Thoracic aorta (tissue), 2 donors: ENCODE measurements at places on chromosomes 3 and 15. TPM values are rescaled to one million over a fixed set of nuclear protein-coding genes. Genes with fewer than 3 reads are reported as not detected.

The TM4SF1 gene
- 227 TPM for total RNA-seq

The PAQR9 gene
- 0.21 TPM for total RNA-seq

GRCh38 chr3:71069797-71070196, 513.7 kb downstream of the FOXP1 start:
- DNase-seq, result peak; percentile 28
- no peaks in the 10 kb centered on the region for H3K36me3 ChIP-seq
- H3K27ac ChIP-seq, result peak overlapping the region; percentile 71
- H3K4me1 ChIP-seq, result peaks cover 28% of the 10 kb centered on the region
- H3K27me3 ChIP-seq, result no peaks in the 10 kb centered on the region
- H3K4me3 ChIP-seq, result peak overlapping the region; percentile 40

The CYP19A1 gene
- total RNA-seq, result 0.54 TPM

DNA sequence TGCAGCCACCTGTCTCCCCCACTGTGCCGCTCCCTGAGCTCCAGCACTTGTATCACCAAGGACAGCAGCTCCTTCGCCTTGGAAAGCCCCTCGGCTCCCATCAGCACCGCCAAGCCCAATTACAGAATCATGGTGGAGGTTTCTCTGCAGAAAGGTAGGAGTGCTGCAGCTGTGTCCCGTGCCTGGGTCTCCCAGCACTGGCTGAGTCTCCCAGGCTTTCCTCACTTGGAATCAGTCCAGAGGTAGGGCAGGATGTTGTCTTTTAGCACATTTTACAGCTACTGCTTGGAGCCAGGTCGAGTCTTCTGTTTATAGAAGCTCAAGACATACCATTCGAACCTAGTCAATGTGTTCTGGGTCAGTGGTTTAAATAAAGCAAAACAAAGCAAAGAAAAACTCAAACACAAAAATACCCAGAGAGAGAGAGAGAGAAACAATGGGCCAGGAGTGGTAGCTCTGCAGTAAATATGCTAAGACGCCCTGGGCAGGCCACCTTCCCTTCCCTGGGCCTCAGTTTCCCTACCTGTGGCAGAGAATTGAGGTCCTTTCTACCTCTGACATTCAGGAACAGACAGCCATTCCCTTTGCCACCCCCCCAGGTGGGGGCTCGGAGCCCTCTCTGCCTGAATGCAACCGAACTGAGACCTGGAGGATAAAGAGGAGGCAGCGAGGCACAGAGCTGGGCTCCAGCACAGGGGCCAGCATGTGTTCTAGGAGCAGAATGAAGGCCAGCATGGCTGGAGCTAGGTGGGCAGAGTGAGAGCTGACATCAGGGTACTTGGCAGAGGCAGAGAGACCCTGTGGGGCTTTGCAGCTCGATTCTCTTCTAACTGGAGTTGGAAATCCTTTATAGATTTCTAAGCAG, 44.1 kb downstream of the STARD5 start:
- no peaks in the 10 kb centered on the region for H3K36me3 ChIP-seq
- no peaks in the 10 kb centered on the region for H3K27me3 ChIP-seq
- H3K4me3 ChIP-seq, result no peak overlapping the region

- no peaks in the 10 kb centered on the region for H3K27me3 ChIP-seq
- no peak overlapping the region for H3K27ac ChIP-seq
- no peaks in the 10 kb centered on the region for H3K36me3 ChIP-seq
- no peaks in the 10 kb centered on the region for H3K4me1 ChIP-seq
Measured at GRCh38 chr3:166696103-166696502, 684.0 kb downstream of the ZBBX start.
